Stimulated activated CD8-positive, alpha-beta memory T cell treated with anti-CD3 and anti-CD28 coated beads, Interleukin-4, amount 100 ng/mL, for 1 hour (primary cell): ENCODE measurements at places on chromosomes 7 and 10.

GRCh38 chr7:4188651-4189050 is 493.4 kb upstream of the FOXK1 start:
- DNase-seq, result no peak

DNA sequence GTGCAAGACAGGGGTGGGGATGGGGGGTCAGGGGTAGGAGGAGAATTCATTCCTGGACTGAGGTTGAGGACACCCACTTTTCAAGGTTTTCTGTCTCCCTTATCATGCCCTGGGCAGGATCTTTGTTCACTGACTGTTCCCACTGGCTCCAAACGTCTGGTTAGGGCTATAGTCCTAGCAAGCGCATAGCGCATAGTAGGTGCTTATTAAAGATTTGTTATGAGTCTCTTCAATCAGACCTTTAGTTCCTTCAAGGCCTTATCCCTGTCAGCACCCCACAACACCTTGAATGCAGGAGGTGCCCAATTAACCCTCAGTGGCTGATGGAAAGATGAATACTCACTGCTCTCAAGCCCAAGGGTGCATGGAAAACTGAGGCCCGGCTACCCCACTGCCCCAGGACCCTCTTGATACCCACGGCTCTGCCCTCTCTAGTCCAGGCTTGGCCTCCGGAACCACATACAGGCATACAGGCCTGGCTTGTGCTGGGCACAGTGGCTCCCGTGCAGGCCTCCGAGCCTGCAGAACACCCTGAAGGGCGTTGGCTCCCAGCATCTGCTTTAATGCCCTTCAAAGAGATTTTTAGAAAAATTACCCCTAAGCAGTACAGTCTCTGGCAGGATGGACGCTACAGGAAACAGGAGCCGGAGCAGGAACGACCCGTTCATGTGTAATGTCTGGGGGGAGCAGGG is 177.7 kb downstream of the SH3PXD2A start:
- no peak for DNase-seq

DNA sequence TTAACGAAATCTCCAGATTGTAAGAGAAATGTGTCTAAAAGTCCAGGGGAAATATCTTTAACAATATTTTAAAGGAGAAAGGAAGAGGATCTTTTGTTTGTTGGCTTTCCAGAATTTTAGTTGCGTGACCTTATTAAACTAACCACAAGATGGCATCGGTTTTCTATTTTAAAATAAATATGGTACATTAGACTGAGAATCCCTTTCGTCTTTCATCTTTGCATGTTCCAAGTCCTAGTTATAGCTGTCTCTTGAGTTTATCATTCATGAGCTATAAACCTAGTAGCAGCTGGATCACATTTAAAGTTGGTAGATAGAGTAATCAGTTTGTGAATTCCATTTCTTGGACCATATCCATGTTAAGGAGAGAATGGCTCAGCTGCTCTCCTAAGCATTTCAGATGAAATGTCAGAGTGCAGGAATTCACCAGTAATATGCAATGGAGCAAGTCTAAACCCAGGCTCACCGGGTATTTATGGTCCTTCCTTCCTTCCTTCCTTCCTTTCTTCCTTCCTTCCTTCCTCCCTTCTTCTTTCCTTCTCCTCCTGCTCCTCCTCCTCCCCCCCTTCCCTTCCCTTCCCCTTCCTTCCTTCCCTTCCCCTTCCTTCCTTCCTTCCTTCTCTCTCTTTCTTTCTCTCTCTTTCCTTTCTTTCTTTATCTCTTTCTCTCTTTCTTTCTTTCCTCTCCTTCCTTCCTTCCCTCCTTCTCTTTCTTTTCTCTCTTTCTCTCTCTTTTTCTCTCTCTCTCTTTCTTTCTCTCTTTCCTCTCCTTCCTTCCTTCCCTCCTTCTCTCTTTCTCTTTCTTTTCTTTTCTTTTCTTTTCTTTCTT is 57.8 kb upstream of the RAB18 start:
- DNase-seq, result no peak

- DNase-seq, result no peak
Measured at GRCh38 chr7:95509199-95509598, 23.5 kb downstream of the ASB4 start.

DNA sequence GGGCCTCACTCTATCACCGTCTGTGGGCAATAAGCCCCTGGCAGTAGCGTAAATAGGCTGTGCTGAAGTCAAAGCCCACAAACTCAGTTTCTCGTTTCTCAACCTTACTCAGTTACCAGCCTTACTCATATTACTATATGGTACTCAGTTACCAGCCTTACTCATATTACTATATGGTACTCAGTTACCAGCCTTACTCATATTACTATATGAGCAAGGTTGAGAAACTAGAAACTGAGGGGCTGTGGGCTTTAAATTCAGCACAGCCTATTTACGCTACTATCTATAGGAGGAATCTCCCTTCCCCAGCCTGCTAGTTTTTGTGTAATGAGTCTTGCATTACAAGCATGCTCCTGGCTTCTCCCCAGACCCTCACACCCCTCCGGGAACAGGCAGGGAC is 35.4 kb downstream of the CCDC3 start:
- DNase-seq, result no peak

DNA sequence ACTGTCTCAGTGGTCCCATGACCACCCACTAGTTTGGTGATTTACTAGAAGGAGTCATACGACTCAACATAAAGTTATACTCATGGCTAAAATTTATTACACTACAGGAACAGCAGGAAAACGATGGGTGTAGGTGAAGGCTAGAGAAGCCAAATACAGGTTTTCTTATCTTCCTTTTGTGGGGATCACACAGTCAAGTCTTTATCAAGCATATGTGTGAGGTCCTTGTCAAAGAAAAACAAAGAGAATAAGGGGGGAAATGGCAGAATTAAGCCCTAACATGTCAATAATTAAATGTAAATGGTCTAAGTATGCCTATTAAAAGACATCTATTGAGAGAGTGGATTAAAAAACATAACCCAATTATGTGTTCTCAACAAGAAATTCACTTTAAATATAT is 47.8 kb upstream of the UBN2 start:
- no peak for DNase-seq

DNA sequence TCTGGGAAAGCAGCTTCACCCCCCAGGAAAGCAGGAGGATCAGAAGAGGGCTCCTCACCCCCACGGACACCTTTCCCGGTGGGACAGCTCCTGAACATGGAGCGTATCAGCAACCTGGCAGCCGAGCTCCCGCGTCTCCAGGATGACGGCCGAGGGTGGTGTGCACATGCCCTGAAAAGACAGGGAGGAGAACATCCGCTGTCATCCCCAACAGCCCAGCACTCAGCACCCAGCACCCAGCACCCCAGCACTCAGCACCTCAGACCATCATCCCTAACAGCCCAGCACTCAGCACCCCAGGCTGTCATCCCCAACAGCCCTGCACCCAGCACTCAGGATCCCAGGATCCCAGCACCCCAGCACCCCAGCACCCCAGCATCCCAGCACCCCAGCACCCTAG is 3.9 kb upstream of the CFAP46 start:
- no peak for DNase-seq

DNA sequence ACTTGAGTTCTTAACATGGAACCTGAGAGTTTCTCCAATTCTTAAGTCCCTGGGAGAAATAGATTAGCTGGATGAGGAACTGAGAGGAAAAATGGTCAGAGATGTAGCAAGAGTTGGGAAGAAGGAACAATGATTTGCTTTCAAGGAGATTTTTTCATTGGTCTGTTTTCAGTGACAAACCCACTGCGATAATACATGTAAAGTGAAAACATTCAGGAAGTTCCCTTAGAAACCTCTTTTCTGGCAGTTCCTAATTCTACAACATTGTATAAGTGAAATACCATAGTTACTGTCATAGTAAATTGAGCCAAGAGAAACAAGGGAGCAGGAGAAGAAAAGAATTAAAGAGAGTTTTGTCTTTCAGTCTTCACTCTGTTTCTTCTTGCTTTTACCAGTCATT is 12.1 kb upstream of the MAGI2 start:
- no peak for DNase-seq

- no peak for DNase-seq
Measured at GRCh38 chr10:58544135-58544534, 31.5 kb downstream of the BICC1 start.

- no peak for DNase-seq
Measured at GRCh38 chr10:78547397-78547796, 513.7 kb downstream of the RPS24 start.

GRCh38 chr10:78973901-78974616 is 94.7 kb upstream of the ZMIZ1 start:
- DNase-seq, result no peak

GRCh38 chr7:13181216-13181615 is 493.8 kb downstream of the ARL4A start:
- DNase-seq, result no peak

- DNase-seq, result no peak
Measured at GRCh38 chr7:17940951-17941431, 697 bp upstream of the SNX13 start.

DNA sequence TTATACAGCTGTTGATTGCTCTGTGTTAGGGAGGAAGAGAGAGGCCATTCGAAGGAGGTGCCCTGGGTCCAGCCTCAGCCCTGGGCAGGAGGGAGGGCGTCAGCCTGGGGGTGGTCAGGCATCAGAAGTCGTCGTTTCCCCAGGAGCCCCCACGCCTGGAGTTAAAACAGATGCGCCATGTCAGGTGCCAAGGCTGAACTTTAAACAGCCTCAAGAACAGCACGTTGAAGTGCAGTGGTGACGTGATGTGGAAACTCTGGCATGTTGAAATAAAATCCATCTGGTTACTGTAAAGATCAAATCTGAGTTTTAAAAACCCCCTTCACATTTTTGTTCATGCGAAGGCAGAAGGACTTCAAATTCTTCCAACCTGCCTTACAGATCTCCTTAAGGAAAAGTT is 128.4 kb upstream of the PPP2R2D start:
- no peak for DNase-seq

GRCh38 chr10:97207756-97208346 is 22.1 kb upstream of the SLIT1 start:
- no peak for DNase-seq

- no peak for DNase-seq
Measured at GRCh38 chr7:74318043-74318442, 28.8 kb downstream of the CLIP2 start.

DNA sequence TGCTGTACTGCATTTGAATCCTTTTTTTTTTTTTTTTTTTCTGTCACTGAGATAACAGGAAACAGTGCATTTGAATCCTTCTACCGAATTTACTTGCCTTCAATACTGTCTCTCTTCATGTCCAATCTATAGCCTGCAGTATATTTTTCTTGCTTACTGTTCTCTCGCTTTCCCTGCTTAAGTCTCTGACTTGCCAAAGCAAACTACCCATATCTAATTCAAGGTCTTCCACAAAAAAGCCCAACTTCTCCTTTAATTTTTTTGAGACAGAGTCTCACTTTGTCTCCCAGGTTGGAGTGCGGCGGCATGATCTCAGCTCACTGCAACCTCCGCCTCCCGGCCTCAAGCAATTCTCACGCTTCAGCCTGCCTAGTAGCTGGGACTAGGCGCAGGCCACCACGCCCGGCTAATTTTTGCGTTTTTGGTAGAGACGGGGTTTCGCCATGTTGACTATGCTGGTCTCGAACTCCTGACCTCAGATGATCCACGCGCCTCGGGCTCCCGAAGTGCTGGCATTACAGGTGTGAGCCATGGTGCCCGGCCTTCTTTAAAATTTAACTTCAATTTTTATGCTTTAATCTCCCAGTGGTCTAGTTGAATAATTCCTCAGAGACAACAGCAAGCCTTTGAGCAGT is 882 bp downstream of the PDCD11 start:
- DNase-seq, result no peak

GRCh38 chr7:84821671-84822534 is 365.0 kb downstream of the SEMA3D start:
- no peak for DNase-seq

DNA sequence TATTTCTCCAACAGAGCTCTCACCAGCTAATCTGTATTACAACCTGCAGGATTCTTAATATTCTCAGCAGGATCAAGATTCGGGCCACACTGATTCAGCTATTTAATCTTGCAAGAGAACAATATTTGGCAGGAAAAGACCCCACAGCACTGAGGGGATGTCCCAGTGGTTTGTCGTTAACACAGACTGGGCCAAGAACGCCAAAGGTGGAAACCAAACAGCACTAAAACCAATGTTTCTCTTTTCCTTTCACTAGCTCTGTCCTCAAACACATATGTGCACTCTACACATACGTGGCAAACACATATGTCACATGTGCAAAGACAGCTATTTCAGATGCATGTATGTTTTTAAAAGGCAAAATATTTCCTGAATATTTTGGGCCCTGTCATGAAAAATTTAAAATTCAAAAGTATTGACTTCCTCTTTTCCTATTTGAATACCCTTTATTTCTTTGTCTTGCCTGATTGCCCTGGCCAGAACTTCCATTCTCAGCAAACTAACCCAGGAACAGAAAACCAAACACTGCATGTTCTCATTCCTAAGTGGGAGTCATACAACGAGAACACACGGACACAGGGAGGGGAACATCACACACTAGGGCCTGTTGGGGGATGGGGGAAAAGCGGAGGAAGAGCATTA is 51.7 kb upstream of the NEBL start:
- DNase-seq, result no peak

DNA sequence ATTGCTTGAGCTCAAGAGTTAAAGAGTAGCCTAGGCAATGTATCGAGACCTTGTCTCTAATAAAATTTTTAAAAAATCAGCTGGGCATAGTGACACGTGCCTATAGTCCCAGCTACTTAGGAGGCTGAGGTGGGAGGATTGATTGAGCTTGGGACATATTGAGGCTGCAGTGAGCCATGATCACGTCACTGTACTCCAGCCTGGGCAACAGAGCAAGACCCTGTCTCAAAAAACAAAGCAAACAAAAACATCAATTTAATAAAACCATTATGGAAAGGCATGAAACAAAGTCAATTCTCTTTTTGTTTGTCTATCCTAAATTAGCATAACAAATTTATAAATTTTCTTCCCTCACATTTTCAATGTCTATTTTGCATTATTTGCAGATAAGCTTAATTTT is 108.4 kb downstream of the PHF14 start:
- DNase-seq, result no peak

DNA sequence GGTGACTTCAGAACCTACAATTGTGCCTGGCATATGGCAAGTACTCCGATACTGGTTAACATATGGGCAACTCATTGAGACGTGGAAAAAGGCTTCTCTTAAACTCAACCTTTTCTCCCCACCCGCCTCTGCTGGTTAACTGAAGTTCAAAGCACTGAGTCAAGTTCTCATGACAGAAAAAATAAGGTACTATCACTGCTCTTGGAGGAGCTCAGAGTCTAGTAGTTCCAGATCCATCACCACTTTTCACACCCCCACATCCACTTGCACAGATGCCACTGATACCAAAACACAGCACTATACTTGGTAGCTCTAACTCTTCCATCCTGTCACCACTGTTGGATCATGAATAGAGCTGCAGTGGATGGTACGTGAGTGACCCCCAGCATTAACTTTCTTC is 36.2 kb downstream of the CCDC6 start:
- no peak for DNase-seq

GRCh38 chr7:151740081-151740851 is 136.6 kb downstream of the PRKAG2 start:
- DNase-seq, result no peak
